ENCODE measurements at places on chromosomes 12 and 14.

- H3K4me1 ChIP-seq, result no peaks in the 10 kb centered on the region
- H3K27me3 ChIP-seq, result no peaks in the 10 kb centered on the region
- no peak overlapping the region for H3K27ac ChIP-seq
Observed at GRCh38 chr12:130014485-130014807, 110.6 kb upstream of the TMEM132D start.

- no peaks in the 10 kb centered on the region for H3K36me3 ChIP-seq
- DNase-seq, result no peak
- no peak overlapping the region for H3K27ac ChIP-seq
- H3K27me3 ChIP-seq, result no peaks in the 10 kb centered on the region
- H3K4me1 ChIP-seq, result no peaks in the 10 kb centered on the region
Observed at GRCh38 chr14:52391881-52392615, 77.9 kb downstream of the PTGER2 start.

GRCh38 chr12:109477185-109477962 is at the start of the genes KCTD10 and UBE3B:
Gene KCTD10, minus strand, starts transcription at chr12:109477300. Its CDS starts 38 bp downstream, at chr12:109477262.
Gene UBE3B, plus strand, starts transcription at chr12:109477634. Its CDS starts 5,918 bp downstream, at chr12:109483552.
- peak within 1 kb of the TSS; percentile 83 for H3K4me3 ChIP-seq
- peak; percentile 90 for DNase-seq
- peaks cover 5% of the 10 kb centered on the region for H3K36me3 ChIP-seq

DNA sequence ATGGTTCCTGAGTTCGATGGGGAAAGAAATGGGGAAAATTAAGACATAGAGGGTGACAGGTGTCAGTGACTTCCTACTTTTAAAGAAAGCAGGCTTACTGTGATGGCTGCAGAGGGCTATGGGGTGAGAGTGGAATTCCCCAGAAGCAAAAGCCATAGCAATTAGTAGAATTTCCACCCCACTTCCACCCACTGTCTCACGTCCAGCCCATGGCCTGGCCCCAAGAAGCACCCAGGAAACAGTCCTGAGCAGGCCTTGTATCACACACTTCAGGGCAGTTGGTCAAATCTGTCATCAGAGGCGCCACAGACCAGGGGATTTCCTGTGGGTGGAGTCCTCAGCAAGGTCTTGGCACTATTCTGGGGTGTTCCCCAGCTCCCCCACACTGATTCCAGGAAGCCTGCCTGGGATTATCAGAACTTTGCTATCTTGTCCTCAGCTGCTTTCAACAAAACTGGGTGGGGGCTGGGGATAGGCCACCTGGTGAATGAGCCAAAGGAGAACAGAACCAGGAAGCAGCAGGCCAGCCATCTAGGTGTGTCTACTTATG is 120.1 kb upstream of the CCND2 start:
- no peak overlapping the region for H3K27ac ChIP-seq
- no peaks in the 10 kb centered on the region for H3K4me1 ChIP-seq
- no peak for DNase-seq
- no peak overlapping the region for H3K4me3 ChIP-seq

- H3K4me1 ChIP-seq, result peaks cover 7% of the 10 kb centered on the region
- H3K4me3 ChIP-seq, result no peak overlapping the region
- DNase-seq, result no peak
Observed at GRCh38 chr12:3042394-3042793, 34.8 kb upstream of the TSPAN9 start.
